ENCODE measurements at places on chromosomes 7 and 10.

DNA sequence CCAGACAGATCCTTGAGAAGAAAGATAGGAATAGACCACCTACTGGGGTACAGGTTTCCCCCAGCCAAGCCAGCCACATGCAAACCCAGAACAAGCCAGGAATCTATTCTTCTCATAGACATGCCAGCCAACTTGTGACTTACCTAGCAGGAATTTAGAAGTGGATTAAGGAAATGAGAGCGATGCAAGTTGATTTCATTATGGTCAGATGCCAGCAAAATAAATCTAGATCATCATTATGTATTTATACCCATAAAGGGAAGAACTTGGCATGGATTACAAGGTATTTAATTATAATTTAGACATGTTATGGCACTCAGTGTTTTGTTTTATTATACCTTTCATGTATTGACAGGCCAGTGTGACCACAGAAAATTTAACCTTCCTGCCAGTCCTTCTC is 32.8 kb downstream of the SLC35G1 start:
- DNase-seq = no peak

GRCh38 chr10:5576780-5577624 is 52.2 kb downstream of the CALML3 start:
- no peak for DNase-seq

GRCh38 chr10:60237977-60238758 is 151.5 kb downstream of the ANK3 start:
- no peak for DNase-seq

GRCh38 chr10:49512121-49512809 is 26.7 kb downstream of the ERCC6 start:
- no peak for DNase-seq

GRCh38 chr10:6669269-6669859 is 89.3 kb upstream of the PRKCQ start:
- DNase-seq = no peak

All from glomerular endothelial cell (primary cell).